Lower leg skin (tissue), 4 donors: ENCODE measurements at places on chromosomes 4 and X.

DNA sequence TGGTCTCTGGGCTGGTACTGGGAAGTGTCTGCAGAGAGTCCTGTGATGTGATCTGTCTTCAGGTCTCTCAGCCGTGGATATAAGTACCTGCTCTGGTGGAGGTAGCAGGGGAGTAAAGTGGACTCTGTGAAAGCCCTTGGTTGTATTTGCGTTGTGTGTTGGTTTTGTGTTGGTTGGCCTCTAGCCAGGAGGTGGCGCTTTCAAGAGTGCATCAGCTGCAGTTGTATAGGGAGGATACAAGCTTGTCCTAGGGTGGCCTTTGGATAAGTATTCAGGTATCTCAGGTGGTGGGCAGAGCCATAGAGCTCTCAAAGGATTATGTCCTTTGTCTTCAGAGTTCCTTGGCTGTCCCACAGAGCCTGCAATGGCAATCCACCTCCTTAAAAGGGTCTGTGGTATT, 111.6 kb downstream of the MAGEB17 start:
- no peak for DNase-seq

GRCh38 chr4:64857815-64858214, 448.6 kb upstream of the TECRL start:
- no peak for DNase-seq

DNA sequence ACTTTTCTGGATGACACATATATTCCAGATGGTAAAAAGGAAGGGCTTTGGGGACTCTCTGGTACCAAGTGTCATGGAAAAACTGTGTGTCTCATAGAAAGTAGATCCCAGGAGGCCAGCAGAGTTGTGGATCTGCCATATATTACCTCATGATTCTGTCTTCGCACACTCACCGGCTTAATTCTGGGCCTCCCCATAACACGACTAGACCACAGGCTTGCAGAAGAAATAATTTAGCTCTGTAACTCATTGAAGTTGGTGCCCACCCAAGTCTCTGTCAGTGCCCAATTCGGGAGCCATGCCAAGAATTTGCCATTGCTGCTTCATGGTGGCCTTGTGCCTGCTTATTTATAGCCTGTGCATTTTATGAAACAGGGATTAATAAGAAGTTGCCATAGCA, 104.5 kb downstream of the AR start:
- DNase-seq: no peak

- DNase-seq: no peak
These were observed 44.9 kb downstream of the ENPEP start for GRCh38 chr4:110520886-110521285.

DNA sequence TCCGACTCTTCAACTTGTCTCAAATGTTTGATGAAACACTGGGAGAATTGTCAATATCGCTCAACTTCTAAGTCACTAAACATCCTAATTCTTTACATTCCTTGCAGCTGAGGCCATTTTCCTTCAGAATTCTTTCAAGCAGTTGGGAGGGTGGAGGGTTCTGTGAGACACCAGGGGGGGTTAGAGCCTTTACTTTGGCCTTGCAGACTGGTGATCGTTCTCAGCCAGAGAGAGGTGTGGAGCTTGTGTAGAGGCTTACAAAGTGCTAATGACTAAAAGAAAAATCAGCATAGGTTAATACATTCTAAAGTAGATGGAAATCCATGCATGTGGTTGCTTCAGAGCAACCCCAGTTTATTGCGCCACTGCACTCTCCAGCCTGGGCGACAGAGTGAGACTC, 21.3 kb upstream of the SOX3 start:
- no peak for DNase-seq

GRCh38 chr4:17966312-17966711, 55.2 kb downstream of the LCORL start:
- DNase-seq: no peak

- DNase-seq: no peak
These were observed 53.6 kb upstream of the HPSE start for GRCh38 chr4:83388313-83388676.

GRCh38 chr4:22764183-22764582, 71.4 kb downstream of the GBA3 start:
- DNase-seq: no peak

DNA sequence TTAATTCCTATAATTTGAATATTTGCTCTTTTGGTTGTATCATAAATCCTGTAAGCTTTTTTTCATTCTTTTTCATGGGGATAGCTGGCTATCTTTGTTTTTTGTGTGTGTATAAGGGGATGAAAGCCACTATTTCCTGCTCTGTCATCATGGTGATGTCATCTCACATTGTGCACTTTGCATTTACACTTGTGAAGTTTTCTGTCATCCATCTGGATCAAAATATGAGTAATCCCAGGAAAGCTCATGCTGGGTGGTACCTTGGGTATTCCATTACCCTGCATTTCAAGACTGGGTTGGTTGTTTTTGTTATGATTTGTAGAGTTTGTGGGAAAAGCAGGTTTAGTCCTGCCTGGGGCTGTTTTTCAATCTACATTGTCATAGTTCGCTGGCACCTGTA, 367.3 kb downstream of the CHIC1 start:
- no peak for DNase-seq

GRCh38 chr4:120842031-120842430, 80.5 kb downstream of the PRDM5 start:
- DNase-seq: no peak

DNA sequence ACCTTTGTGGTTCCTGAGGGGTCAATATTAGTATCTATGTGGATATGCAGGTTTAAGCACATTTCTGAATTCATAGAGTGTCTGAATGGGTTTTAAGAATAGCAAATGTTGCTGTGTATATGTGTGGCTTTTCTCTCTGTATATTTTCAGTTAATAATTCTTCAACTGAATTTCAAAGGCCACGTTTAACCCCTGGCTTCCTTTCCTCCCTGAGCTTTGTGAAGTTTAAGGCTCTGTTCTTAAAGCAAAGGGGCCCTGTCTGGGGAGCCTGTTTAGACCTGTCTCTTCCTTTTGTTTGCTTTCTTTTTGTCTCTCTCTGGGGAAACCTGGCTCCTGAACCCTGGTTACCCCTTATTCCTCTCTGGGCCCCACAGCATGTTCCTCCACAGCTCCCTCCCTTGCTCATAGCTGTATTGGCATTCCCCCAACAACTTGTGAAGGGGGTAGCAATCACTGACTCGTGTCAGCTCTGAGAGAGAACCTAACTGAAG, 139.1 kb downstream of the COL4A6 start:
- DNase-seq: no peak

- no peak for DNase-seq
These were observed 29.4 kb downstream of the IRF2 start for GRCh38 chr4:184444953-184445309.

GRCh38 chr4:121064482-121064881, 7.9 kb downstream of the NDNF start:
- DNase-seq: no peak

DNA sequence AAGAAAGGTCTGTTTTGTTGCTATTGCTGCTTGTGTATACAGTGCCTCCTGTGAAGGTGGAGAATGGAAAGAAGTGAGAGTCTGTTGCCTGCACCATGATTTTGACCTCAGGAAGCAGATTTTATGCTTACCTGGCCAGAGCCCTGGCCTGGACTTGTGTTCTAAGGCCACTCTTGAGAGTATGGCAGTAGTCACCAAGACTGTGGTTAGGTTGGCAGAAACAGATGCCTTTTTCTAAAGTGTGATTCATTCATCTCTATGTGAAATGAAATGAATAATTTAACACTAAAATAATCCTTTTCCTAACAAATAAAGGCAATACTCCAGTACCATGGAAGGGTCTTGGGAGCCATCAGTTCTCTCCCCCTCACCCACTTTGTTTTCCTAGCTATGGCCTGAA, 161.8 kb downstream of the DCLK2 start:
- DNase-seq: no peak

DNA sequence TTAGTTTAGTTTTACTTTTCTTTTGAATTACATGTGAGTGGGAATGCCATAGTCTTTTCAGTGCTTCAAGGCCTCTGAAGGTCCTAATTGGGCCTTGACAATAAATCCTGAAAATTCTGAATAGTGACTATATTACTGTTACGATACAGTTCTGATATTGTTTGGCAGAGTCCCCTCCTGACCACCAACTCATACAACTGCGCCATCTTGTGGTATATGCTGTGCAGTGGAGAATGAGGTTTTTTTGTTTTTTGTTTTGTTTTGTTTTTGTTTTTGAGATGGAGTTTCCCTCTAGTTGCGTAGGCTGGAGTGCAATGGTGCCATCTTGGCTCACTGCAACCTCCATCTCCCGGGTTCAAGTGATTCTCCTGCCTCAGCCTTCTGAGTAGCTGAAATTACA, 56.6 kb upstream of the CHRDL1 start:
- no peak for DNase-seq

DNA sequence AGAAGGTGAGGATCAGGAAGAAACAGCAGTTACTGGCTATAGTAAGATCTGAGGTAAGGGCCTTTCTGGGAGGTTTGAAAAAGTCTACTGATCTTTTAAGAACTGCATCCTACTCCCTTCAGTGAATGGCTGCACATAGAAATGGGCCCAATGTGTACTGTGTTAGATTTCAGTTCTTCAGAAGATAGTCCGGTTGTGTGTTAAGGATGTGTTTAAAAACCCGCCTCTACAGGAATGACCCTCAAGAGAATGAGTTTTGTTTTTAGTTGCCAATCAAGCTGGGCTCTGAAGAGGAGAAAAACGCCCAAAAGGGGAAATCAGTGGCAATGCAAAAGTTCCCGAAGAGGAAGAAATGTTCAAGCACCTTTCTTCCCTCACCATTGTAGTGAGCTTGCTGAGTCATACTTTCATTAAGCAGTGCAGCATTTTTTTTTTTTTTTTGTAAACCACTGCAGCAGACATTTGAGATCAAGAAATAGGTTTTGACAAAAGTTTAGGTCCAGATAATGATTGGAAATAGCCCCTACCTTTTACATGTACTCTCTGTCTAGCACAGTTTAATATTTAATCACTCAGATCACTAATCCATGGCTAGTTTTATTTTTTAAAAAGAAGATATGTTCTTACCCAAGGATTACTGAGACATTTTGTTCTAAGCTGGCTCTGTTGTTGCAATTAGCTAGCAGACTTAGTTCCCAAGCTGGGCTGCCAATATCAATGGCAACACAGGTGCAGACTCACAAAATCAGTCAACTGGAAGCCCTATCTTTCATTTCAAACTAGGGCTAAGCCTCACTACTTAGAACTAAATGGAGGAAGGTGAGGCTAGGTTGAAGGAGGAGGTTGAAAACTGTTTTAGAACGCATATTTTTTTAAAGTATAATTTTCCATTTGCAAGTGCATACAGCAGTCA, 7.0 kb upstream of the TRPC5OS start:
- no peak for DNase-seq

GRCh38 chr4:2805712-2806389, 13.0 kb downstream of the SH3BP2 start:
- peak; percentile 77 for DNase-seq

- DNase-seq: no peak
These were observed 68.0 kb upstream of the TMEM164 start for GRCh38 chrX:109934935-109935334.

GRCh38 chrX:129651756-129652564, 2.8 kb downstream of the APLN start:
- DNase-seq: no peak

DNA sequence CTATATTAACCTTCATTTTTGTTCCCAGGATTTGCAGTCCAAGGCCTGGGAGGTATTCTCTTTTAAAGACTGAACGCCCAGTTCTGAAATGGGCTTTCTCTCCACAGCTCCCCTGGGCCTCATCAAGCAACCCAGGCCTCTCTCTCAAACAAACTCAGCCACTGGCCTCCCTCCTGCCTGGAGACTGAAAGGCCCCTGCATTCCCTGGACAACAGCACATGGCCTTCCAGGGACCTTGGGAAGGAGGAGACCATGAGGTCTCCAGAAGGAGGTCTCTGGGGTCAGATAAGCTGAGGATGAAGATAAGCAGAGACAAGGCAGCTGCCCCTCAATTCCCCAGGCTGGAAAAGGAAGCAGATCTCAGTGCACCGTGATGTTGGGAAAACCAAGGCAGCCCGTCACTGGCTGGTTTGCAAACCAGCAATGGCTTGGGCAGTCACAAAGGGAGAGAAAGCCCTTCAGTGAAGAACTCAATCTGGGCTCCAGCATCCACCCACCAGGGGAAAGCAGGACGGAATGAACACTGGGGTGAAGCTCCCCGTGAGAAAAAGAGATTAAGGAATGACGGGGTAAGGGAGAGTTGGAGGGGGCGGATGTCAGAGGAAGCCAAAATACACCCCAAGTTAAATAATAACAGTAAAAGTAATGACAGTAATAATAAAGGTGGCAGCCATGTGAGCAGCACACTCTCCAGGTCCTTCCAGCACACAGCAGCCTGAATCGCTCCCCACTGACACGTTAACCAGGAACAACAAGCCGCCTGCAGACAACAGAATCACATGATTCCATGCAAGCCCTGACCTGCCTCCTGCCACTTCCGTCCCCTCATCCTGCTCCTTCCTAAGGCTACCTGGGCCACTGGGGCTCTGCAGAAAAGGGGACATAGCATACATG, 22.3 kb downstream of the AMOT start:
- DNase-seq: no peak

DNA sequence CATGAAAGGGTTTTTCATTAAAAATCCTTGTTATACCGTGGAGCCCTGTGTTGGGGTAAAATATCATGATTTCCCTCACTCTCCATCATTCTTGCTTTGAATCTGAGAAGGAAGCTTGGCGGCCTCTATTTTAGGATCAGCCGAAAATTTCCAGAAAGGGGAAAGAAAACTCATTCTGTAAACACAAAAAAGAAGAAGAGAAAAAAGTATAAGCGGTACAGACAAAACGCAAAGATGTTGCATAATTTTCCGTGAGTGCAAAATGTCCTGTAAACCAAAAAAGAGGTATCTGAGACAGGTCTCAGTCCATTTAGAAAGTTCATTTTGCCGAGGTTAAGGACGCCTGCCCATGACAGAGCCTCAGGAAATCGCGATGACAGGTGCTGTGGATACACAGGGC, 5.3 kb downstream of the CSF2RA start:
- no peak for DNase-seq

- DNase-seq: no peak
These were observed 2.7 kb upstream of the SRPK3 start for GRCh38 chrX:153778181-153778580.

DNA sequence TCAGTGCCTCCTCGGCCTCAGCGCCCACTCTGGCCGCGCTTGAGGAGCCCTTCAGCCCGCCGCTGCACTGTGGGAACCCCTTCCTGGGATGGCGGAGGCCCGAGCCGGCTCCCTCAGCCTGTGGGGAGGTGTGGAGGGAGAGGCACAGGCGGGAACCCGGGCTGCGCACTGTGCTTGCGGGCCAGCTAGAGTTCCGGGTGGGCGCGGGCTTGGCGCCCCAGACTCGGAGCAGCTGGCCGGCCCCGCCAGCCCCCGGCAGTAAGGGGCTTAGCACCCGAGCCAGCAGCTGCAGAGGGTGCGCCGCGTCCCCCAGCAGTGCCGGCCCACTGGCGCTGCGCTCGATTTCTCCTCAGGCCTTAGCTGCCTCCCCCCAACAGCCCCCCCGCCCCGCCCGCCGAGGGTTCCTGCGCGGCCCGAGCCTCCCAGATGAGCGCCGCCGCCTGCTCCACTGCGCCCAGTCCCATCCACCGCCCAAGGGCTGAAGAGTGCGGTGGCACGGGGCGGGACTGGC, 1137.0 kb downstream of the PCDH18 start:
- no peak for DNase-seq

- DNase-seq: no peak
These were observed 222.7 kb upstream of the HAND2 start for GRCh38 chr4:173752610-173753230.

- no peak for DNase-seq
These were observed 64.6 kb upstream of the ENPP6 start for GRCh38 chr4:184282251-184282713.
